Stimulated activated CD8-positive, alpha-beta memory T cell treated with anti-CD3 and anti-CD28 coated beads, Interleukin-4, amount 100 ng/mL, for 1 hour (primary cell): ENCODE measurements at places on chromosomes 16 and 17.

GRCh38 chr17:45722161-45722560, 62.0 kb upstream of the CRHR1 start:
- DNase-seq, result no peak

- no peak for DNase-seq
Measured at GRCh38 chr16:53905028-53905427, 201.1 kb downstream of the FTO start.

DNA sequence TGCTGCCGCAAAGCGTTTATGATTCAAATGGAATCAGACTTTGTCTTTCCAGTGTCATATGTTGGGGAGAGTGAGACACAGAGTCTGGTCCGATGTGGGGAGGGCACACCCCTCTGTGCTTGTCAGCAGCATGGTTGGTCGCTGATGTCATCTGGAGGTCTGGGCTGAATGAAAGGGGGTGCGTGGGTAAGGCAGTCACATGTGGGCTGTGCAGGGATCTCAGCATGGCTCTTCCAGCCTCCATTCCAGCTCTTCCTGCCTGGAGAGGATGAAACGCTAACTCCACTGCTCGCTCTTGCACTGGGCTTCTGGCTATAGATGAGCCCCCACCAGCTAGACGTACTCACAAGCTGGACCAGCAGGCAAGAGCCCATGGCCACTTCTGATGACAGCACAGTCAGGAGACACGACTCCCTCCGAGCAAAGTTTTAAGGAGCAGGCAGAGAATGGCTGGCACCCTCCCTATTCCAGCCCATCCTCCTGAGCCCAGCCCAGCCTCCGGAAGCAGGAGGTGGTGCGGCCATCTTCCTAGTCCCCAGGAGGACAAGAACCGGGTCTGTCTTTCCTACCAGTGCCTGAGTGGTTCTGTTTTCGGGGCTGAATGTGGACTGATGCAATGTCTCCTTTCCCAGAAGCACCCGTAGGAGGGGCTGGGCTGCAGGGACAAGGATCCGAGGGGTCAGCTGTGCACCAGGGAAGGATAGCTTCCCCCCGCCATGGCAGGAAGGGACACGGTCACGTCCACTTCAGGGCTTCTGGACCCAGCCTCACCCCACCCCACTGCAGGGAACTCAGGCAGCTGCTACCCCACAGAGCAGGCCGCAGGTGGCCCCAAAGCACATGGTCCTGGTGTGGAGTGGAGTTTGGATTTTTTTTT, 41.5 kb upstream of the CBFA2T3 start:
- no peak for DNase-seq

DNA sequence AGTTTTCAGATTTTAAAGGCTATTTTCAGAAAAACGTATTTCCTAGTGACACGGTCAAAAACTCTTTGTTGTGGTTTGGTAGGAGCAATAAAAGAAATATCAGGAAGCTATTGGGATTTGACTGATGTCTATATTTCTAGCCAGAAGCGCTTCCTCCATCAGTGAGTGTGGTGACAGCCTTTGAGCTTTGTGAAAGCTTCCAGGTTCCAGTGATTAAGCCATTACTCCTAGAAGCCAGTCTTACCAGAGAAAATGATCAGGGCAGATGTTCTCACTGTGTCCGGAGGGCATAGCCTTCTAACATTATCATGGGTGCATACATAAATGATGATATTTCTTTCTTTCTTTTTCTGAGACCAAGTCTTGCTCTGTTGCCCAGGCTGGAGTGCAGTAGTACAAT, 39.6 kb downstream of the MAP2K6 start:
- DNase-seq, result no peak

DNA sequence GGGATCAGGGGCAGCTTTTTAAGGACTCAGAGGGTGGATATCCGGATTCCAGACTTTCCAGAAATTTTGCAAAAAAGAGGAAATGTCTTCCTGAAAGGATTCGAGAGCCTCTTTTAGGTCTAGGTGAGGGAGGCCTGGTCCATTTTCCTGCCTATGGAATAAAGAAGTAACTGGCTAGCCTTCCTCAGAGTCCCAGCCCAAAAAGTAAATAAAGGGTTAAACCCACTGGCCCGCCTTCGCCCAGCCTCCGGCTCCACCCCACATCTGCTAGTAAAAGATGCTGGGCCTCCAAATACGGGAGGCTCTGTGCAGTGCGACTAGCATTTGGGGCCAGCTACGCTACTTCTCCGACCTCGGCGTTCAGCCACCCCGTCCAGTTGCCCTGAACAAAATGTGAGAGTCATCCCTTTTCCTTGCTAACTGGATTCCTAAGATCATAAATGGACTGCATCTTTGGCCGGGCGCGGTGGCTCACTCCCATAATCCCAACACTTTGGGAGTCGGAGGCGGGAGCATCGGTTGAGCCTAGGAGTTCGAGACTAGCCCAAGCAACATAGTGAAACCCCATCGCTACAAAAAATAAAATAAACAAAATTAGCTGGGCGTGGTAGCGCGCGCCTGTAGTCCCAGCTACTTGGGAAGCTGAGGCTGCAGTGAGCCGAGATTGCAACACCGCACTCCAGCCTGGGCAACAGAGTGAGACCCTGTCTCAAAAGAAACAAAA, 824 bp upstream of the MPP2 start:
- DNase-seq, result no peak

DNA sequence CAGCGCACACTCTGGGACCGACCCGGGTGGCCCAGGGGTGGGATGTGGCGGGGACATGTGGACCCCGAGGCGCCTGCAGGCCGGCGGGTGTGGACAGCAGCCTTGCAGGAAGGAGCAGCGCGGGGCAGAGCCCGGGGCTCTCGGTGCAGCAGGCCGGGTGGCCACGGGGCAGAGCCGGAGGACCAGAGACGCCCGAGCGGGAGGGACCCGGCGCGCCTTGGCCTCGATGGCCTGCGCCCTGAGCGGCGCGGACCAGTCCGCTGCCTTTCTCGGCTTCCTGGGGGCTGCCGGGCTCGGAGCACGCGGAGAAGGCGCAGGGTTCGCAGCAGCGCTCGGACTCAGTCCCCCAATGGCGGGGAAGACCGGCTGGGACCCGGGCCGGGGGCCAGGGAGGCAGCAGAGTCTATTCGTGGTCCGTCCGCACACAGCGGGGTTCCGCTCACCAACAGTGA, 43.4 kb downstream of the OSBPL7 start:
- DNase-seq, result no peak

DNA sequence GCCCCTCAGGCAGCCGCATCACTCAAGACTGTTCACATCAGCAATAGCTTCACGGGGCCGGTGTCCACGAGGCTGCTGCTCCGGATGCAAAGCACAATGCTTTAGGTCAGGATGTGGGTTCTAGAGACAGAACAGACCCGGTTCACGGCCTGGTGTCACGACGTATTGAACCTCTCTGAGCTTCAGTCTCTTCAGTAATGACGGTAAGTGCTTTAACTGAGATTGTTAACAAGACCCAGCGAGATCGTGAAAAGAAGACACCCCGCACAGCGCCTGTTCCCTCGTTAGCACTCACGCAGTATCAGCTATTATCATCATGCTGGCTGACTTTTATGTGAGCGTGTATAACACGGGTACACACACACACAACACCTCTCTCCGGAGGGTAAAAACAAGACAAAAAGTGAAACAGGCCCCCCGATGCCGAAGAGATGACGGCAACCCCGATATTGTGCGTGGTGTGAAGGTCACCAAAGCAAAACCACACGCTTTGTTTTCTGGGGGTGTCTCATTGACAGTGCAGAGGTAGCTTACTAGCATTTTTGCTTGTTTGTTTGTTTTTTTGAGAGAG, 21.4 kb upstream of the ABR start:
- no peak for DNase-seq

GRCh38 chr16:4698321-4699045, 5.1 kb downstream of the NUDT16L1 start:
- no peak for DNase-seq

DNA sequence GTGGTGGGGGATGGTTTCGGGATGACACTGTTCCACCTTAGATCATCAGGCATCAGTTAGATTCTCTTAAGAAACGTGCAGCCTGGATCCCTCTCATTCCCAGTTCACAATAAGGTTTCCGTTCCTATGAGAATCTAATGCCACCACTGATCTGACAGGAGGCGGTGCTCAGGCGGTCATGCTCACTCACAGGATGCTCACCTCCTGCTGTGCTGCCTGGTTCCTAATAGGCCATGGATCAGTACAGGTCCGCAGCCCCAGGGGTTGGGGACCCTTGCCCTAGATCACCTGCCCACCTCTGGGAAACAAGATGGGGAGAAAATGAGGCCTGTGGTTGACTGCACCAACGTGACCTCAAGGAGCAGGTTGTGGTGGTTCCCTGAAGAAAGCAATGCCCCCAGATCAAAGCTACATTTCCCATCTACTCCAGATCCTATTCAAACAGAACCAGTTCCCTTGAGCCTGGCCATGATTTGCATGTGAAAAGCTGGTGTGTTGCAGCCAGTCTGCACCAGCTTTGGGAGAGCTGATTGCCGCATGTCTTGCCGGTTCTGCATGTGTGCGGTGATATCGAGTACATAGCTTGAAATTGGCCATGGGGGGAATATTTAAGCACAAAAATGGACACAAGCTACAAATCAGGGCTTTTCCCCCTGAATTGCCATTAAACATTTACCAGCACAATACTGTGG, 183.2 kb upstream of the HSBP1 start:
- no peak for DNase-seq

DNA sequence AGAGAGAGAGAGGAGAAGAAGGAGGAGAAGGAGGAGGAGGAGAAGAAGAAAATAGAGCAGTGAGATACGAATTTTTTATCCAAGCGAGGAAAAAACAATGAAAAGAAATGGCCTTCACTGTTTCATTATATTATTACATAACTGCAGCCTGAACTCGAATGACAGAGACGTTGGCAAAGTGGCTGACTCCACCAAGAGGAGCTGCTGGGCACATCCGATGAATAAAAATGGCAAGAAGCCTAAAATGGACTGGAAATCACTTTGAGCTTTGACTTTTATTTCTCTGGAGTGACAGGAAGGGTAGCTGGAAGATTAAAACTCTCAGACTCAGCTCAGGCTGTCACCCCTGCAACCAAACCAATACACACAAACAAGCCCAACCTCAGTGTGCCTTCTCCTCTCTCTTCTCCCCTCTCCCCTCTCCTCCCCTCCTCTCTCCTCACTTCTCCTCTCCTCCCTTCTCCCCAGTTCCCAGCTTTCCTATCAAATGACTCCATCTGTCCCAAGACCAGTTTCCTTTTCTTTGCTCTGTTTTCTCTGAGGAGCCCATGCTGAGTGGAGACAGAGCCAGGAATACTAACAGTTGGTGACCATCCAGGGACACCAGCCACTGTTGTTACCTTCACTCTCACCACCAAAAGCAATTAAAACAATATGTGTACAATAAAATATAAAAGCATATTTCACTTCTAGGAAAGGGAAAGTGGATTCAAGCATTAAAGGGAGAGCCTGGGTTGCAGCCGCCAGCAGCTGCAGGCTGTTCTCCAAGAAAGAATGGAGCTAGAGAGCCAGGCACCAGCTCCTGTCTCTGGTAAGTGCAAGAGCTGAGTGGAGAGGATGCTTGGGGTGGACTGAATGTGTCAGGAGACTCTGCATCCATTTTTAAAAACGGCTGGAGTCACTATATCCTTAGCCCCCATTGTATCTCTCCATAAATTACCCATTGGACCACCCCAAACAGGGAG, 51.2 kb downstream of the SOX9 start:
- DNase-seq, result no peak

GRCh38 chr17:78019367-78019975, 61.0 kb downstream of the TNRC6C start:
- DNase-seq, result no peak

DNA sequence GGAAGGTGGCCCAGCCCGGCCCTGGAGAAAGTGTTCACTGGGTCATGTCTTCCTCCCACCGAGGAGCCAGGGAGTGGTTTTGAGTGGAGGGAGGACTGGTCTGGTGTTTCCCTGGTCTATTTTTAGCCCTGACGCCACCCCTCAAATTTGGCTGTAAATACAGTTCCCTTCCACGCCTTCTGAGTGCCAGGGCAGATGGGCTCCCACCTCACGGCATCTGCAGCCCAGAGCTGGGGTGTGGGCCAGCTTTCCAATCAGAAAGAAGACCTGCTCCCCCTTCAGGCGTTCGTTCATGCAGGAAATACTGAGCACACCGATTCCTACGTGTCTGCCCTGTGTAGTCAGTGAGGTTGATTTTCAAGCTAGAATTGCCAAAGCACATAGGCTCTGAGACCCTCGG, 53.7 kb downstream of the SNX20 start:
- DNase-seq, result peak; percentile 6

DNA sequence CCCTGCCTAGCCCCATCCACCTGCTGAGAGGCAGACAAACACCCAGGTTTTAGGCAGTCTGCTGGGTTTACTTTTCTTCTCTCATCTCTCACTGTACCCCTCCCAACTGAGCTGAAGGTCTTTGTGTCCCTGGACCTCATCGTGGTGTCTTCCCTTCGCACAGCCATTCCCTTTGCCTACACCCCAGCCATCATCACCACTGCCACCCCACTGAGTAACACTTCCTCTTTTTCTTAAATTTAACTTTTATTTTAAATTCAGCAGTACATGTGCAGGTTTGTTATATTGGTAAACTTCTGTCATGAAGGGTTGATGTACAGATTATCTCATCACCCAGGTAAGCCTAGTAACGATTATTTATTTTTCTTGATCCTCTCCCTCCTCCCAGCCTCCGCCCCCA, 188.3 kb upstream of the MON1B start:
- no peak for DNase-seq

DNA sequence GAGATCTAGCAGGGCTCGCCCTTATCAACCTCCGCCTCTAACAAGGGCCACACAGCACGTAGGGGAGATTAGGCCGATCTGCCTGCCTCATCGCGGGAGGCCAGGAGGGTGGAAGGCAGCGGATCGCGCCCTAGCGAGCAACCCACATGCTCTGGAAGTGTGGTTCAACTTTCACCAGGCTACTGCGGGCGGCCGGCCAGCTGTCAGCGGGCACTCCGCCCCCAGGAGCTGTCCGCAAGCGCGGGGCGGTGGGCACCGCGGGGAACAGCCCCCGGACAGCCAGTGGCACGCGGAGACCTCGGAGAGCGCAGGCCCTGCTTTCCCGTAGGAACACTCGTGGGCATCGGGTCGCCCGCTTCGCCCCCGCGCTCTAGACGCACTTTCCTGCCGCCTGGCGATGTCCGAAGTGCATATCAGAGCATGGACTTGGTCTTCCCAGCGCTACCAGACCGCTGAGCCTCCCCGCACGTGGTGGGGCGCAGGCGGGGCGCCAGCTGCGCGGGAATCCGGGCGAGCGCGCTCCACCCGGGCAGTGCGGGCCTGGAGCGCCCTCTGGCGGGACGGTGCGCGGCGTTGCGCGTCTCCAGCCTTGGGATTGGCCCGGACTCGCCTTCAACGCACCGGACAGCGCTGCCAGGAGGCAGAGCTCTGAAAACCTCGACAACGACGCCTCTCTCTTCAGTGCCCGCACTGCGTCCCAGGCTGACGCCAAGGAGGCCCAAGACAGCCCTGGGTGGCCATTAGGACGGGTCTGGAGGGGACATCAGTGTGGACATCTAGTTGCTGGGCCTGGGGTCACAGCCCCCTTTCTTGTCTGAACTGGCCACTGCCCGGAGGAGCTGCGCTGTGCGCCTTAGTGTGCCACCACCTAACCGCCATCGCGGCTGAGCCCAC, 3.6 kb upstream of the ZNHIT3 start:
- peak; percentile 49 for DNase-seq
